ENCODE measurements at places on chromosomes 5 and 9.

- DNase-seq = peak; percentile 39
Observed at GRCh38 chr9:3331801-3332200, 194.0 kb downstream of the RFX3 start.

GRCh38 chr9:8924562-8924961 lies 1125.0 kb upstream of the DMAC1 start:
- DNase-seq = no peak

GRCh38 chr5:138282920-138283742 lies 8.7 kb upstream of the GFRA3 start:
- DNase-seq = peak; percentile 87

GRCh38 chr9:129199044-129199435 lies 21.0 kb upstream of the IER5L start:
- DNase-seq = no peak

- DNase-seq = no peak
Observed at GRCh38 chr5:35213608-35214007, 16.7 kb downstream of the PRLR start.

GRCh38 chr5:14956423-14957046 lies 85.0 kb upstream of the ANKH start:
- DNase-seq = no peak

- no peak for DNase-seq
Observed at GRCh38 chr5:117065161-117065560, 490.5 kb upstream of the SEMA6A start.

GRCh38 chr5:133687212-133688061 lies 75.1 kb upstream of the FSTL4 start:
- no peak for DNase-seq

- peak; percentile 64 for DNase-seq
Observed at GRCh38 chr5:168706655-168707069, 127.5 kb upstream of the PANK3 start.

GRCh38 chr9:129569502-129570449 lies 51.1 kb downstream of the C9orf50 start:
- peak; percentile 63 for DNase-seq

GRCh38 chr5:35828082-35828598 lies 28.6 kb upstream of the IL7R start:
- no peak for DNase-seq

GRCh38 chr5:124871303-124871702 lies 124.9 kb upstream of the ZNF608 start:
- DNase-seq = no peak

- DNase-seq = no peak
Observed at GRCh38 chr5:95919658-95920057, 42.0 kb downstream of the ELL2 start.

DNA sequence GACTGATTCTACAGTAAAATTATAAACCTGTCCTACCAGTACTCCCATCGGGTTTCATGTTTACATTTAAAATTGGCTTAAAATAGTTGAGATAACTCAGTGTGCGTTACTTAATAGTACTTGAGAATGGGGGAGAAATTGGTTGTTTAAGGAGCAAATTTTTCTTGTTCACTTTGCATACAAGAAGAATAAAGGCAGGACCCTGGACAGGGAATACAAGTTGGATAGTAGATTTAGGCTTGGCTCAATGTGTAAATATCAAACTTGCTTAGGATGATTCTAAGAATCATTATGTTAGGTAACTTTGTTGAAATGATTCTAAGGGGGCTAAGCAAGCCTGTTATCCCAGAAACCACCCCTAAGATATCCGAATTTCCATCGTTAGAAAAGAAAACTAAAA lies 448.4 kb upstream of the TLE4 start:
- DNase-seq = peak; percentile 41

DNA sequence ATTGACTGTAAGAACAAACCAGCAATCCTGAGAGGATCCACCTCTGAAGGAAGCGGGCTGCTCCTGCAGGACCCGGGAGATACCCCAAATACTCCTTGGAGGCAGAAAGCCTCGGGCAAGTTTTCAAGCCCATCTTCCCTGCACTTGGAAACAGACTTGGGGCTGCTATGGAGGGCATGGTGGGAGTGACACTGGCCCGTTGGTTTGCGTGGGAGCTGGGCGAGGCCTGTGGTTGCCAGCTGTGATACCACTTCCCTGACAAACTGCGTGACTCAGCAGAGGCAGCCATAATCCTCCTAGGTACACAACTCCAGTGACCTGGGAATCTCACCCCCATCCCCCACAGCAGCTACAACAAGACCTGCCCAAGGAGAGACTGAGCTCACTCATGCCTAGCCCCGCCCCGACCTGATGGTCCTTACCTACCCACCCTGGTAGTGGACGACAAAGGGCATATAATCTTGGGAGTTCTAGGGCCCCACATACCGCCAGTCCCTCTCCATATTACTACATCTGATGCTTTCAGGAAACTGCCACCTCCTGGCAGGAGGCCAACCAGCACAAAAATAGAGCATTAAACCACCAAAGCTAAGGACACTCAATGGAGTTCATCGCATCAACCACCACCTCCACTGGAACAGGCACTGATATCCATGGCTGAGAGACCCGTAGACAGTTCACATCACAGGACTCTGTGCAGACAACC lies 38.1 kb upstream of the VLDLR start:
- no peak for DNase-seq

DNA sequence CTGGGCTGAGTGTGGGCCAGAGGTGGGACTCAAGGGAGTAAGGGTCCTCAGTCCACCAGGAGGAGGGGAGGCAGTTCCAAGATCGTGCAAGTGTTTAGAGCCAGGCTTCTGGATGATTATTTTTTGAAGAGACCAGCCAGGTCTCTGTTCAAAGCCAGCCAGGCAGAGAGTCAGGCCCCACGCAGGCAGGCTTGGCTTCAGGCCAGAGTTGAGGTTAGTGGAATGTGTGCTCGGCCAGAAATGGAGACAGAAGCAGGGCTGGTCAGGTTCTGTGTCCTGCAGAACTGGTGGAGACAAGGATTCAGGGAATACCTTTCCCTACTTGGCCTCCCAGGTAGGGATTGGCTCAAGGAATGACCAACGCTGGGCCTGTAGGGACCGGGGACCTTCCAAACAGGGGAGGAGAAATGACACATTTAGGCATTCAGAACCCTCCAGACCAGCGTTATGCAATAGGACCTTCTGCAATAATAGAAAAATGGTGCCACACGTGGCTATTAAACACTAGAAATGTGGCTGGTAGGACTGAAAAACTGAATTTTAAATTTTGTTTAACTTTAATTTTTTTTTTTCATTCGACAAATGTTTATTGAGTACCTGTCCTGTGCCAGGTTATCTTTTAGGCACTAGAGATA lies 106.2 kb downstream of the CMYA5 start:
- peak; percentile 50 for DNase-seq

- no peak for DNase-seq
Observed at GRCh38 chr9:19480345-19480744, 71.5 kb downstream of the ACER2 start.

- DNase-seq = no peak
Observed at GRCh38 chr5:113043491-113043931, 66.9 kb downstream of the DCP2 start.

DNA sequence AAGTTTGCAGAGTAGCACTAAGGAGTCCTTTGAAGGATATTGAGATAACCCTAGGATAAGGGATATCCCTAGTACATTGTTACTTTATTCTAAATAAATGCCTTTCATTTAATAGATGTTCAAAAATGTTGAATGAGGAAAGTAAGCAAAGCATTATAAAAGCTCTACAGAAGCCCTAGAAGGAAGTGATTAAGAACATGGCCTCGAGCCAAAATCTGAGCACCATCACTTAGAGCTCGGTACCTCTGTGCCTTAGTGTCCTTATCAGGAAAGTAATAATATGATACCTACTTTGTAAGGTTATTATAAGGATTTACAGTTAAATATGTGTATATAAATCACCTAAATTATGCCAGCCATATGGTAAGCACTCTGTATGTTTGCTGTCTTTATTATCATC lies 242.6 kb downstream of the KIAA0825 start:
- DNase-seq = peak; percentile 23

DNA sequence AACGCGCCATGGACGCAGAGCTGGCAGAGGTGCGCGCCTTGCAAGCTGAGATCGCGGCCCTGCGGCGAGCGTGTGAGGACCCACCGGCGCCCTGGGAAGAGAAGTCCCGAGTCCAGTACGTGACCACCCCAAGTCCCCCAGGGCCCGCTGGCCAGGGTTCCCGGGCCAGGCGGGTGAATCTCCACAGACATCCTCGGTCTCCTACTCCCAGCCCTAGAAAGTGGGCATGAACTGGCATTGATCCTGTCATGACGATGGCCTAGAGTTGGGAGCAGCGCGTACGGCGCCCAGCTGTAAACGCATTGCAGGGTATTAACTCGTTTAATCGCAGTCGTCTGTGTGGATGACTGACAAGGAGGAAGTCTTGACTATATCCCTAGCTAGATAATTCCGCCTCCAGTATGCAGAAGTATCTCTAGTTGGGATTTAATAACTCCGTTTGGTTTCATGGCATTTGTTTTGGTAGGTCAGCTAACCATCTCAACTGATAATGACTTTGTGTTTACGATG lies 293 bp downstream of the CENPP start:
- no peak for DNase-seq

DNA sequence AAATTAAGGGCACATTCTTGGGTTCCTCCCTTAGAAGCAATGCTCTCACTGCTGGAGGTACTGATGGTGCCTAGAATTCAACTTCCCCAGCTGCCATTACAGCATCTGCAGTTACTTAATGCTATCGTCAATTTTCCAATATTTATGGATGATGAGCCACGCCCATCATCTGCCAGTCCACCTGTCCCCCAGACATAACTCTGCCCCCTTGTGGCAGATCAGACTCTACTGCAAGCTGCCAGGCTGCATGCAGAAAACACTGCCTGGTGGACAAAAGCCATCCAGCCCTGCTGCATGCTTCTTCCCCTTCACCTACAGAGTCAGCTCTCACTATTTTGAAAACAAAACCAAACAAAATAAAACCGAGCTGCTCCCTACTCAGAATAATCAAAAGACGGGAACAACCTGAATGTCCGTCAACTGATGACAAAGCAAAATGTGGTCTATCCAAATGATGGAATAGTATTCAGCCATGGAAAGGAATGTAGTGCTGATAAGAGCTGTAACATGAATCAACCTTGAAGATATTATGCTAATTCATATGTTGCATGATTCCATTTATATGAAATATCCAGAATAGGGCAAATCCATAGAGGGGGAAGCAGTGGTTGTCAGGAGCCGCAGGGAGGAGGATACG lies 66.4 kb downstream of the RETREG1 start:
- peak; percentile 80 for DNase-seq

DNA sequence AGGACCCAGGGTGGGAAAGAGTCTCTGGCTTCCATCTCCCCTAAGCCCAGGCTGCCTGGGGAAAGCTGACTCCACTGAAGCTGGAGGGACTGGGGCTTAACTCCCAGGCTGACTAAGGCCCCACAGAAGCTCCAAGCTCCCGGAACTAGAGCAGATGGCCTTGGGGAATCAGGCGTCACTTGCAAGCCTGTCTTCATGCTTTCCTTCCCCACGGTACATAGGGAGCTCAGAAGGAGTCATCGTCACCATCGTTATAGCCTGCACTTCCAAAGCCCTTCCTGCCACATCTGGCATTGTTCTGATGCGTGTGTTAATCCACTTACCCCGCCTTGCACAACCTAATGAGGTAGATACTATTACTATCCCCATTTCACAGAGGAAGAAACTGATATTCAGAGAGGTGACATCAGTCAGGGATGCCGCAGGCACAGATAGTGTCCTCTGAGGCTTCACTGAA lies 11.5 kb downstream of the AQP3 start:
- DNase-seq = no peak

- no peak for DNase-seq
Observed at GRCh38 chr9:91655658-91656057, 232.0 kb upstream of the NFIL3 start.

DNA sequence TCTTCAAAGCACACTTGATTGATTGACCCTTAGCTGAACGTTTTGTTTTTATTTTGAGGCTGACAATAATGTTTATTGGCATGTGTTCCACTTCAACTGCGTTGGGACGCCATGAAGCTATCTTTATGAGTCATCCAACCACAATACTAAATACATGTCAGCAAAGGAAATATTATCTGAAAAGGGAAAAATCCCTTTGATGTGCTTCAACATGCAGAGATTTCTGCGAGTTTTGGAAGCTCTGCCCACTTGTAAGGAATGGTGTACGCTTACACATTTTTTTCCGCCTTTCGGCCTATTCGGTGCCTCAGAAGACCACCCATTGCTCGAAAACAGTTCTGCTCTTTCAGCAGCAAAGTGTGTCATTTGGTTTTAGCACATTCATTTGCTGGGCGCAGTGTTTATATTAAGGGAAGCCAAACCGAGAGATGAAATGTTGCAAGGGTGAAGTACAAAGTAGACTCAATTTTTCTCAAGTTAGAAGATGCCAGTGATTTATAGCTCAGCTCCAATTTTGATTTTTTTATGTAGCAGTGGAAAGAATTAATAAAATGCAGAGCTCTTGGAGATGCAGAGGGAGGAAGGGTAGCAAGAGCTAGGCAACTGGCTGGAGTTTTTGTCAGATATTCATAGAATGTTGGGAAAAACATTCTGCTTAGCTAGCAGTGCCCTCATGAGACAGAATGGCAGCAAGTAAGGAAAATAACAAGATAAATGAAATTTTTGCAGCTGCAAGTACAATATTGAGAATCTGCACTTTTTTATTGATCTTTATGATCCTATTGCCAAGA lies 68.9 kb downstream of the PRDM6 start:
- DNase-seq = peak; percentile 83

DNA sequence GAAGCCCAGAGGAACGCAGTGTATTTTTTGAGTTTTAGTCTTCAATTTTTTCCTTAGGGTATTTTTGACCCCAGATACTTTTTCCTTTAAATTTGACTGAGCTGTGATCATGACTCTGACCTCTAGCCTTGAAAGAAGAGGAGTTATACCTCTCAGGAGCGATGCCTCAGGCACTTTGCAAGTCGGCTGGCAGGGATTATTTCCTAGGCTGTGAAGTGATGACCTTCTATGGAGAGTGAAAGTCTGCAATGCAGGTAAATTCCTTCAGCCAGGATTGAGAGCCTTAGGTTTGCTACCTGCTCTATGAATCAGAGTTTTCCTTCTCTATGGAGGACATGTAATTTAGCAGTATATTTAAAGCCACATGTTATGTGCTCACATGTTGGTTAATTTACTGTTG lies 10.8 kb upstream of the NUDT12 start:
- DNase-seq = no peak

DNA sequence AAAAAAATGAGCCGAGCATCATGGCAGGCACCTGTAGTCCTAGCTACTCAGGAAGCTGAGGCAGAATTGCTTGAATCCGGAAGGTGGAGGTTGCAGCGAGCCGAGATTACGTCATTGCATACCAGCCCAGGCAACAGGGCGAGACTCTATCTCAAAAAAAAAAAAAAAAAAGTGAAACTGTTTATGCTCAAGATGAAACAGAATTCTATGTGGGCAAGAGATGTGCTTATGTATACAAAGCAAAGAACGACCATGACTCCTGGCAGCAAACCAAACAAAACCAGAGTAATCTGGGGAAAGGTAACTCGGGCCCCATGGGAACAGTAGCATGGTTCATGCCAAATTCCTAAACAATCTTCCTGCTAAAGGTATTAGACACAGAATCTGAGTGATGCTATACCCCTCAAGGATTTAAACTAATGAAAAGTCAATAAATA lies 32.6 kb upstream of the PLAC8L1 start:
- DNase-seq = peak; percentile 91

GRCh38 chr9:77944556-77945243 lies 86.9 kb downstream of the GNAQ start:
- DNase-seq = peak; percentile 66

GRCh38 chr9:19918630-19919029 lies 129.8 kb upstream of the SLC24A2 start:
- no peak for DNase-seq

All from choroid plexus epithelial cell (primary cell).